ENCODE measurements at places on chromosomes 12 and 14. TPM values are rescaled to one million over a fixed set of nuclear protein-coding genes. Genes with fewer than 3 reads are reported as not detected.

The POTEG gene
- total RNA-seq, result not detected

The PMEL gene
- 3.4 TPM for total RNA-seq

DNA sequence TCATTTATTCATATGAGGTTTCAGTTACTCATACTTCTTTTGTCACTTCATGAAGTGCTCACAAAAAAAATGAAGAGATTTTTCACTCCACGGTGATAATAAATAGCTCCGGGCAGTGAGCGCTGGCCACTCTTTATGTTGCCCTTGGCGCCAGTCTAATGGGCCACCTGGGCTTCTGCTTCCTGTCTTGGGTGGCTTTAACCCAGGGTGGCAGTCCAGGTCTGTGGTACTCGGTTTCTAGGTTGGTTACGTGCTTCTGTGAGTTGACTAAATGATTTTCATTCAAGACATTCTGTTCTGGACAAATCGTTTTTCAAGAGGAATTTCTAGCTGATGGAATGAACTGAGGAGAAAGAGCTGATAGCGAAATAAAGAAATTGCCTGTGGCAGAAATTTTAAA lies 34.6 kb upstream of the NID2 start:
- H3K4me3 ChIP-seq, result no peak overlapping the region
- H3K4me1 ChIP-seq, result no peaks in the 10 kb centered on the region
- no peak overlapping the region for H3K27ac ChIP-seq
- DNase-seq, result no peak
- no peaks in the 10 kb centered on the region for H3K36me3 ChIP-seq

GRCh38 chr14:91963465-91963864 lies 16.0 kb upstream of the FBLN5 start:
- no peaks in the 10 kb centered on the region for H3K4me1 ChIP-seq
- no peak overlapping the region for H3K27ac ChIP-seq
- no peaks in the 10 kb centered on the region for H3K36me3 ChIP-seq
- no peak for DNase-seq

- H3K27ac ChIP-seq, result no peak overlapping the region
- no peak for DNase-seq
- H3K4me1 ChIP-seq, result no peaks in the 10 kb centered on the region
- peaks cover 71% of the 10 kb centered on the region for H3K27me3 ChIP-seq
- H3K36me3 ChIP-seq, result no peaks in the 10 kb centered on the region
Measured at GRCh38 chr14:60514378-60514740, 5.4 kb downstream of the SIX6 start.

The KANSL2 gene
- total RNA-seq, result 16.1 TPM

DNA sequence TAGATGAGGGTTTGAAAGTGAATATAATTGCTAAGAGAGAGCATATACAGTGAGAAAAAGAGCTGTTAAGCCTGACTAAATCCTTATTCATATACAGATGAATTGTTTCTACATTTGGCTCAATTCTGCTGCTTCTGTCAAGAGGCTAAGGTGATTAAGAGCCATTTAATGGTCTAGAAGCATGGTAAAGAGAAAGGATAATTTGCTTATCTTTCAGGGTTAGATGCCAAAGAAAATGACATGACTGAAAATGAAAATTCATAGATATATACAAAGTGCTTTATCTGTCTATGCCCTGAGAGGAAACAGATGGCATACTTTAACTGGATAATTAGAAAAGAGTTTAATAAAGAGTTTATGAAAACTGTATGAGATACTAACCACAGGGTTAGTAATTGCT lies 834.9 kb downstream of the SLC6A15 start:
- H3K4me1 ChIP-seq, result no peaks in the 10 kb centered on the region
- no peak for DNase-seq
- H3K27ac ChIP-seq, result no peak overlapping the region
- no peak overlapping the region for H3K4me3 ChIP-seq
- no peaks in the 10 kb centered on the region for H3K36me3 ChIP-seq
- no peaks in the 10 kb centered on the region for H3K27me3 ChIP-seq

The PLEKHG7 gene
- total RNA-seq, result 0.32 TPM

The SLC10A1 gene
- not detected for total RNA-seq

The DNAI7 gene
- not detected for total RNA-seq

GRCh38 chr12:116294454-116295165 lies 17.1 kb upstream of the MED13L start:
- no peak overlapping the region for H3K27ac ChIP-seq
- H3K27me3 ChIP-seq, result no peaks in the 10 kb centered on the region
- H3K4me3 ChIP-seq, result no peak overlapping the region
- DNase-seq, result no peak
- H3K36me3 ChIP-seq, result no peaks in the 10 kb centered on the region

The OR6C2 gene
- not detected for total RNA-seq

- H3K4me1 ChIP-seq, result no peaks in the 10 kb centered on the region
- no peak overlapping the region for H3K27ac ChIP-seq
- H3K4me3 ChIP-seq, result no peak overlapping the region
- DNase-seq, result peak; percentile 60
- H3K36me3 ChIP-seq, result no peaks in the 10 kb centered on the region
Measured at GRCh38 chr14:71138448-71139293, 231.4 kb downstream of the PCNX1 start.

DNA sequence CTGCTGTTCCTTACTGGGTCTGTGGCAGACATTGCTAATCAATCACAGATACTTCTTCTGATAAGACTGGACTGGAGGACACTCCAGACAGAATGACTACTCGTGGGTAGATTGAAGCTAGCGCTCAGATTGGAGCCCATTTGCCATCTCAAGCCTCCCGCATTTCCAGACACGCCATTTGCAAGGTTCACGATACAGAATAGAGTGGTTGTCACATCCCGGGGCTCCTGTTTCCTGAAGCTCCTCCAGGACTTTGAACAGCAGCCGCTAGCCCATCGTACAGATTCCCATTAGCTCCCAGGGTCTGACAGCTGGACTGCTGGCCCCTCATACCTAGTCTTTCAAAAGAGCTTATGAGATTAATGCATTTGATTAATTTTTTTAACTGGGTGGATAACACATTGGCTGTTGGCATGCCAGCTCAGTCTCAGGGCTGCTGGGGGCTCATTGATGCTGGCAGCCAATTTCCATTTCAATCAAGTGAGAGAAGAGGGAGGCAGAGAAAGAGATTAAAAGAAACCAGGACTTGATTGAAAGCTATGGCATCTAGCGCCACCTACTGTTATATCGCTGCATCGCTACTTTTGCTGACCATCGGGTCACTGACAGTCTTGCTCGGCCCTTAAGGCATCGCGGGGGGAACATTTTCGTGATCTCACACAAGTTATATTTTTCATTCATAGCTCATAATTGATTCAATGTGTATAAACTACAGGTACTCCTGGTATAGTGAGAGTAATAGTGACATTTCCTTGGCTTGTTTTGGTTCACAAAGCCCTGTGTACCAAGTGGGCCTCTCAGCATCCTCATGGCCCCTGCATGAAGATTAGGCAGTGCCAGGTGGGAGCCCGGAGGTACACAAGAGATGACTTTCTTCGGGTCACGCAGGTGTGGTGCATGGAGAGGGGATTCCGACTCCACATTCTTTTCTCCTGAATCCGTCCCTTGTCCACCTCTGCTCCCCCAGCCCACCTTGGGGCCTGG lies 78.6 kb downstream of the CCDC60 start:
- peak; percentile 65 for DNase-seq
- no peaks in the 10 kb centered on the region for H3K27me3 ChIP-seq
- H3K27ac ChIP-seq, result no peak overlapping the region

The ADCY4 gene
- 6.7 TPM for total RNA-seq

DNA sequence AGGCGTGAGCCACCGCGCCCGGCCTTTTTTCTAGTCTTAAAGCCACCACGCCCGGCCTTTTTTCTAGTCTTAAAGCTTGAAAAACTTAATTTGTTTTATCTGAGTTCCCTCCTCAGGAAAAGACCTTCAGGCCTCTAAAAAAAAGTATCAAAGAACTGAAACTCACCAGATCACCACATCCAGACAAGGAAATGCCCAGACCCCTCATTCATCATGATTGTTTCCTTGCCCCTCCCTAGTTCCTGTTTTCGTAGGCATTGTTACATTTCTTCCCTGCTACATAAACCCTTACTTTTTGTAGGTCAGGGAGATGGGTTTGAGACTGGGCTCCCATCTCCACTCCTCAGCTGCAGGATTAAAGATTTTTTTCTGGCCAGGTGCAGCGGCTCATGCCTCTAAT lies 21.1 kb upstream of the VWF start:
- no peaks in the 10 kb centered on the region for H3K27me3 ChIP-seq
- no peak for DNase-seq
- H3K27ac ChIP-seq, result no peak overlapping the region
- H3K4me3 ChIP-seq, result no peak overlapping the region
- H3K4me1 ChIP-seq, result no peaks in the 10 kb centered on the region

DNA sequence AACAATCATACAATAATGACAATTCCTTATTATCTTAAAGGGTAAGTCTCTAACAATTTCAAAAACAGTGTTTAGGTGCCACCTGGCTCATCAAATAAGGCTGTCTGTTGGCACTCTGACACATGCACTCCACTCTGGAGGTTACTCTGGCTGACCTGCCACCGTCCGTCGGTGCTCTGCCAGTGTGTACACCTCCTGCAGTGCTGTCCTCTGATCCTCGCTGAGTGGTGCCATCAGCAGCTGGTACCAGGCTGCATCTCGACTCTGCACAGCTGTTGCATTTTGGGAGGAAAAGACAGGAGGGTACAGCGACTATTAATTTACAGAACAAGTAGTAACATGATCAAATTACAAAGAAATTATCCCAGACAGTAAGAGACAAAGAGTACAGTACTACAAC lies 63.9 kb downstream of the IPO8 start:
- H3K27me3 ChIP-seq, result no peaks in the 10 kb centered on the region
- H3K27ac ChIP-seq, result no peak overlapping the region
- no peak overlapping the region for H3K4me3 ChIP-seq
- no peak for DNase-seq
- H3K36me3 ChIP-seq, result peaks cover 3% of the 10 kb centered on the region

DNA sequence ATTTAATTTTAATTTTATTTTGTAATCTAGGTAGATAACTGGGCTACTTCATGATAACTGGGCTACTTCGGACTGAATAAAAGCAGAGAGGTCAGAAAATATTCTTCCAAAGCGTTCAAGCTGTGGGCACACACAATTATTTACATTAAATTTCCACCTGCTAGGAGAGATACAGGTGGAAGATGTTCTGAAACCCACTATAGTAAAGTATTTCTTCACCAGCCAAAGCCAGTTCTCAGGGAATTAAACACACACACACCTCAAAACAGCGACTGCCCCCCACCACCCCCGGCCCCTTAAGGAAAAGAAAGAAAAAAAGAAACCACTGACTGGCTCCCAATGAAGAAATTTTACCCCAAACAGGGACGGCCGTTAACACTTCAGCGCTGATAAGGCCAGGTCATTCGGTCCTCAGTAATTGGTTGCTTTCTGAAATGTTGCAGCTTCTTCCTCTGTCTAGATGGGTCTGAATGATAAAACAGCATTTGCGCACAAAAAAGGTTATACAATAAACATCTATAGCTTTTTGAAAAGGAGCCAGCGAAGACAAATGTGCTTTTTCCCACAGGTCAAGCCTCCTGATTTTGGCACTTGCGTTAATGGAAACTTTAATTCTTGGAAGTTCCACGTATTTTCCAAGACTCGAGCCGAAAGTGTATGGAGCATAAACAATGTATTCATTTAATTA lies 771 bp upstream of the KCNJ8 start:
- no peaks in the 10 kb centered on the region for H3K4me1 ChIP-seq
- no peaks in the 10 kb centered on the region for H3K27me3 ChIP-seq
- DNase-seq, result no peak
- no peaks in the 10 kb centered on the region for H3K36me3 ChIP-seq

GRCh38 chr12:41468341-41468740 lies 280.2 kb downstream of the PDZRN4 start:
- H3K27me3 ChIP-seq, result no peaks in the 10 kb centered on the region
- H3K36me3 ChIP-seq, result no peaks in the 10 kb centered on the region
- H3K4me1 ChIP-seq, result no peaks in the 10 kb centered on the region
- no peak overlapping the region for H3K4me3 ChIP-seq
- no peak for DNase-seq

GRCh38 chr12:41053046-41053445 lies 135.1 kb upstream of the PDZRN4 start:
- H3K4me3 ChIP-seq, result no peak overlapping the region
- no peaks in the 10 kb centered on the region for H3K27me3 ChIP-seq
- H3K4me1 ChIP-seq, result no peaks in the 10 kb centered on the region
- H3K36me3 ChIP-seq, result no peaks in the 10 kb centered on the region
- no peak for DNase-seq

- no peaks in the 10 kb centered on the region for H3K4me1 ChIP-seq
- H3K27ac ChIP-seq, result no peak overlapping the region
- no peak overlapping the region for H3K4me3 ChIP-seq
- peak; percentile 56 for DNase-seq
- H3K27me3 ChIP-seq, result no peaks in the 10 kb centered on the region
Measured at GRCh38 chr14:95432144-95433093, 84.0 kb downstream of the SYNE3 start.

The TAS2R9 gene
- total RNA-seq, result not detected

DNA sequence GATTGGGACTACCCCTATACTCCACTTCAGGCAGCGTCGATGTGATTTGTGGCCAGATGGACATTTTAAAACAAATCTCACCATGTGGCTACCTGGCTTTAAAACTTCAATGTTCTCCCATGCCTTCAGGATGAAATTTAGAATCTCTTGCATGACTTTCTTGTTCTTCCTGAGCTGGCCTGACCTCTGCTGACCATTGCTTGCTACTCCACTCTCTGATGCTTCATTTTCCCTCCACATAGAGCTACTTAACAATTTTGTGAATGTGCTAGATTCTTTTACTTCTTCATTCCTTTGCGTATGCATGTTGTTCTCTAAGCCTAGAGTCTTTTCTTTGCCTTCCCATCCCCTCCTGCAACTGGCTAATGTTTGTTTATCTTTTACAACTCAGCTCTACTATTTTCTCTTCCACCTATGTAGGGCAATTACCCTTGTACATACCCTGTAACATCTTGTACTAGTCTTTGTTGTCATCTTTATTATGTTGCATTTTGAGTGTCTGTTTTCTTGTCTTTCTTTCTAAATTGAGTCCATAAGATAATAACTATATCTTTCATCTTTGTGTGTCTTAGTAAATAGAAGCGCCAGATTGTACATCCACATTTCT lies 41.2 kb downstream of the YLPM1 start:
- no peak for DNase-seq
- no peak overlapping the region for H3K4me3 ChIP-seq
- H3K36me3 ChIP-seq, result no peaks in the 10 kb centered on the region
- no peaks in the 10 kb centered on the region for H3K4me1 ChIP-seq

DNA sequence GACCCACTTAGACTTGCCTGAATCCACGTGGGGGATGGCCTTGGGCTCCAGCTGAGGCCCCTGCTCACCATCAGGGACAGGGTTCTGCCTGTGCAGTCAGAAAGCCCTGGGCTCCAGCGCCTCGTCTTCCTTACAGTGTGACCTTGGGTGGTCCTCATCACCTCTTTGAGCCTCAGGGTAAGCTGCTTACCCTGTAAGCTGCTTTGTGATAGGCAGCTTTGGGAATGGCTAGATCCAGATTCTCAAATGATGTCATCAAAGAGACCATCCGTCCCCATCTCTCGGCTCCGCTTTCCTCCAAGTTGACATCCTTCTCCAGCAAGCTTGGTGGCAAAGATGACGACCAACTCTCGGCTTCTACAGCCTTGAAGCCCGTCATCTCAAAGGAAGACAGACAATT lies 127.0 kb downstream of the ADCK1 start:
- no peaks in the 10 kb centered on the region for H3K36me3 ChIP-seq
- no peaks in the 10 kb centered on the region for H3K27me3 ChIP-seq
- no peaks in the 10 kb centered on the region for H3K4me1 ChIP-seq
- H3K27ac ChIP-seq, result no peak overlapping the region

- no peaks in the 10 kb centered on the region for H3K4me1 ChIP-seq
- no peaks in the 10 kb centered on the region for H3K27me3 ChIP-seq
- H3K36me3 ChIP-seq, result no peaks in the 10 kb centered on the region
- DNase-seq, result no peak
- H3K4me3 ChIP-seq, result no peak overlapping the region
- H3K27ac ChIP-seq, result no peak overlapping the region
Measured at GRCh38 chr14:105141026-105141425, 27.6 kb downstream of the JAG2 start.
